ENCODE measurements at places on chromosomes 7 and 10.

DNA sequence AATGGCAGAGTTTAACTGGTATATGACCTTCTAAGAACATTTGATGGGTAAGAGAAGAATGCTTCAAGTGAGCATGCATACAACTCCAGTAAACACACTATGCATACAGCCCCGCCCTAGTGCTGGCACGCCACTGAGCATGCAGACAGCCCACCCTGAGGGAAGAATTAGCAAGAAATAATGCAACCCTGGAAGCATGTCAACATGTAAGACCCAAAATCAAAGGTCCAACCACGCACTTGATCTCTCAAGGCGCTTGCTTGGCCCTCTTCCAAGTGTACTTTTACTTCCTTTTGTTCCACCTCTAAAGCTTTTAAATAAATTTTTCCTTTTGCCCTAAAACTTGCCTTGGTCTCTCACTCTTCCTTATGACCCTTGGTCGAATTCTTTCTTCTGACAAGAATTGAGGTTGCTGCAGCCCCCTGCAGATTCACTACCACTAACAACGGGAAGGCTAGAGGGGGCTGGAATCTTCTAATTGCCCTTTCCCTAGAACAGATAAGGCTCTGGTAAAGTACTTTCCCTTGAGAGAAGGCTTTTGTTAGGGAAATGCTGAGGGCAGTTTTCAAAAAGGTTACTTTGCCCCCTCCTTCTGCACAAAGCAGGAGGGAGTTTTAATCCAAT, 3.4 kb downstream of the FAM24B start:
- DNase-seq: no peak

- no peak for DNase-seq
These were observed 22.1 kb upstream of the SYPL1 start for GRCh38 chr7:106134241-106134640.

- DNase-seq: no peak
These were observed 69.3 kb downstream of the AP3M1 start for GRCh38 chr10:74081192-74081803.

GRCh38 chr10:77245953-77246352, 391.7 kb downstream of the KCNMA1 start:
- DNase-seq: no peak

GRCh38 chr7:128456255-128456725, 612 bp downstream of the HILPDA start:
- DNase-seq: no peak

DNA sequence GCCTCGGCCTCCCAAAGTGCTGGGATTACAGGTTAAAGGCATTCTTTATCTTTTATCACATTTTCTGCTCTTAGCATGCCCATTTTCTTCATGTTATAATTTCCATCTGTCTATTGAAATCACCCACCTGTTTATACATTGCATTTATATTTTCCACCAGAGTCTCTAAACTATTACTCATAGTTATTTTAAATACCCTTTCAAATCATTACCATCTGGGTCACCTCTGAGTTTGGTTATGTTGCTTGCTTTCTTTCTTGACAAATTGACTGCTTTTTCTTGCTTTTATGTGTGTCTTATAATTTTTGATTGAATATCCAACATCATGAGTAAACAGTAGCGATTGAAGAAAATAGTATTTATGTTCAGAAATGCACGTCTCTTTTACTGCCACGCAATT, 71.4 kb downstream of the TMEM270 start:
- DNase-seq: no peak
